Effector memory CD4-positive, alpha-beta T cell (primary cell): ENCODE measurements at places on chromosomes 16 and 17.

DNA sequence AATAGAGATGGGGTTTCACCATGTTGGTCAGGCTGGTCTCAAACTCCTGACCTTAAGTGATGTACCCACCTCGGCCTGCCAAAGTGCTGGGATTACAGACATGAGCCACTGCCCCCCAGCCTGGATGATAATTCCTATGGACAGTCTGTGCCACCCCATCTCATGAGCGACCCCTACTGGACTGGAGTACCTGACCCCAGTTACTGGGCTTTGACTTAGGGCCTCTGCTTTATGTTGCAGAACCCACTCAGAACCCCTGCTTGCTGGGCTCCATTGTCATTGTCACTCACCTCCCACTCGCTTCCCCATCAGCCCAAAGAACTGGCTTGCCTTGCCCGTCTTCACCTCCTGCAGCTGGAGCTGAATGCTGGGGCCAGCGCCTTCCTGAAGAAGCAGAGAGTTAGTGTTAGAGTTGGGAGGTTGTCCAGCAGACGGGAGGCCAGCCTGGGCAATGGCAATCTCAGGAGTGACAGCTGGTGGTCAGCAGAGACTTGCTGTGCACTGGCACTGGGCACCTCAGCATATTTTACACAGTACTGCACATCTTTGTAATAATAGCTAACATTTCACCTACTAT is 4.0 kb downstream of the TAC4 start:
- no peak for DNase-seq

- no peak for DNase-seq
These were observed 3.2 kb downstream of the SMURF2 start for GRCh38 chr17:64658931-64659330.

DNA sequence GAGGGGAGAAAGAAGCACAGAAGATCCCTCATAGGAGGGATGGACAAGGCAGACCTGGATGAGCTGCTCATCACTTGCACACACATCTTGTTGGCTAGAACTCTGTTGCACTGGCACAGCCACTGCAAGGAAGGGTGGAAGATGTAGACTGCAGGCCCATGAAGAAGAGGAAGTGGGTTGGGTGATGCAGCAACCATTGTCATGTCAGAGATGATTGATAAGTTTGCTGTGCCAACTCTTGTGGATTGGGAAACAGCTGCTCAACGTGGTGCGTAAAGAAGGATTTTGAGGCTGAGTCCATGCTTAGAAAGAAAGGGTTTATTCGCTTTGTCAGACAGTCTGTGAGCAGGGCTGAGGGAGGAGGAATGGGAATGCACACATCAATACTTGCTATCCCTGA is 161.4 kb upstream of the MPHOSPH6 start:
- DNase-seq, result no peak

DNA sequence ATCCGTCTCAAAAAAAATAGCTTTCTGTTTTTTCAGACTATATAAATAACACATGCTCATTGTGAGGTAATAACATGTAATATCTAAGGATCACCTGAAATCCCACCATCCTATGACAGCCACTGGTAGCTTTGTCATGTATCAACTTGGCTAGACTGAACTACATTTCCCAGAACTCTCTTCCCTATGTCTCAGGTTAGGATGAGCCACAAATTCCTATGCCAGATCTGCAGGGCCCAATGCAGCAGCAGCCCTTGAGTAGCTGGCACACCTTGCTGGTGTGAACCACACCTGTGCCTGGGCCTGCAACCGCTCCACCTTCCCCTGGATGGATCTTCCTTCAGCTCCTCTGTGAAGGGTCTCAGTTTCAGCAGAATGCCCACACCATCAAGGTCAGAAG is 28.1 kb downstream of the OGFOD1 start:
- no peak for DNase-seq

DNA sequence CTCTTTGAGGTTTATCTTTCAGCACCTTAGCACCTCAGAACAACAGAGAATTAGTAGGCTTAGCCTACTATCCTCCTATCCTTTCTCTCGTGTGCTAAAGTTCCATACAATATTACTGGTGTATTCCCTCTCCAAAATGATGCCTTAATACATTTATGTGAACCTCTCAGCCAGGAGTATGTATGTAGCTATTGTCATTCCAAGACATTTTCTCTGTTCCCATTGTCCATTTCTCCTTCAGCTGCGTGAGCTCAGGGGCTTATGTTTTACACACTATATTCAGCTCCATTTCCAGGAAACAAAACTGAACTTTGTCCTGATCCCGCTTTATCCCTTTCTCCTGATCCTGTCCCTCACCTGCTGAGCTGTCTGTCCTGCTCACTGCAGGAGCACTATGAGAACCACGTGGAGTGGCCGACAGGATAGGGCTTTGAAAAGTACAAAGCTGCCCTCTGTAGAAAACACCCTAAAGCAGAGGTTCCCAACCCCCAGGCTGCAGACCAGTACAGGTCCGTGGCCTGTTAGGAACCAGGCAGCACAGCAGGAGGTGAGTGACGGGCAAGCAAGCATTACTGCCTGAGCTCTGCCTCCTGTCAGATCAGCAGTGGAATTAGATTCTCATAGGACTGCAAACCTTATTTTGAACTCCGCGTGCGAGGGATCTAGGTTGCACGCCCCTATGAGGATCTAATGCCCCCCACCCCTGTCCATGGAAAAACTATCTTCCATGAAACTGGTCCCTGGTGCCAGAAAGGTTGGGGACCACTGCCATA is 55.7 kb downstream of the CENPV start:
- no peak for DNase-seq

DNA sequence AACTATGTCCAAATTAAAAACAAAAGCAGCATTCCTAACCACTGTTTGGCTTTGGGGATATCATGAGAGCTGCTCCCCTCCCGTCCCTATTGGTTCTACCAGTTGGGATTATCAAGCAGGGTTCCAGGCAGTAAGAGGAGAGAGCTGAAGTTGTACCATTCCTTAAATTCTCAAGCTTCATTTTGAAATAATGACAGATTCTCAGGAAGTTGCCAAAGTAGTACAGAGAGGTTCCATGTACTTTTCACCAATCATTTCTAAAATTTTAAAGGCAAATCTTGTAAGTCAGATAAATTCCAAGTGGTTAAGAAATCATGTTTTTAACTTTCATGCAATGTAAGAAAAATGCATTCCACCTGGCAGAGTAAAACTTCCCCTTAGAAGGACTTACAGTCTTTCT is 36.9 kb downstream of the TEX2 start:
- DNase-seq, result no peak
